Smooth muscle cell of the umbilical artery (primary cell): ENCODE measurements at places on chromosomes 7 and 10. TPM values are rescaled to one million over a fixed set of nuclear protein-coding genes. Genes with fewer than 3 reads are reported as not detected.

The TAS2R41 gene
- 0.14 TPM in 1 of 2 replicates, not detected in the other for total RNA-seq

The BICC1 gene
- total RNA-seq = 21.9 and 22.0 TPM in 2 replicates

The ARHGAP22 gene
- 31.8 and 196 TPM in 2 replicates for total RNA-seq

The ENO4 gene
- total RNA-seq = under 0.01 and 0.05 TPM in 2 replicates

The SDK1 gene
- total RNA-seq = 0.30 and 0.46 TPM in 2 replicates

The ACSM6 gene
- not detected in 2 replicates for total RNA-seq

The SKAP2 gene
- total RNA-seq = 14.6 and 25.3 TPM in 2 replicates

The ADAM12 gene
- 360 and 389 TPM in 2 replicates for total RNA-seq

The FXYD4 gene
- not detected in 2 replicates for total RNA-seq

The AKR1C4 gene
- not detected in 2 replicates for total RNA-seq

The VSIR gene
- 8.0 and 17.7 TPM in 2 replicates for total RNA-seq

The SAMD9L gene
- 11.9 and 17.0 TPM in 2 replicates for total RNA-seq

The NRCAM gene
- total RNA-seq = 0.28 and 0.30 TPM in 2 replicates

The GSTO2 gene
- 2.4 and 2.6 TPM in 2 replicates for total RNA-seq

The CFAP69 gene
- total RNA-seq = 5.0 and 5.3 TPM in 2 replicates

The KCP gene
- total RNA-seq = 0.09 and 0.30 TPM in 2 replicates

The EBLN1 gene
- total RNA-seq = not detected in 2 replicates

The ETV1 gene
- 6.8 and 7.8 TPM in 2 replicates for total RNA-seq

The TSPAN15 gene
- total RNA-seq = 10.1 and 35.0 TPM in 2 replicates

The CYP3A4 gene
- not detected in 2 replicates for total RNA-seq
